ENCODE measurements at places on chromosomes 7 and 10. TPM values are rescaled to one million over a fixed set of nuclear protein-coding genes. Genes with fewer than 3 reads are reported as not detected.

TFEC gene
- total RNA-seq, result under 0.01 TPM

EGFR gene
- total RNA-seq, result 36.0 TPM

RPEL1 gene
- total RNA-seq, result 0.17 TPM

- no peaks in the 10 kb centered on the region for H3K36me3 ChIP-seq
- H3K4me1 ChIP-seq, result no peaks in the 10 kb centered on the region
- no peaks in the 10 kb centered on the region for H3K27me3 ChIP-seq
- DNase-seq, result no peak
- H3K27ac ChIP-seq, result no peak overlapping the region
Observed at GRCh38 chr7:84677117-84677732, 482.6 kb upstream of the SEMA3A start.

DNA sequence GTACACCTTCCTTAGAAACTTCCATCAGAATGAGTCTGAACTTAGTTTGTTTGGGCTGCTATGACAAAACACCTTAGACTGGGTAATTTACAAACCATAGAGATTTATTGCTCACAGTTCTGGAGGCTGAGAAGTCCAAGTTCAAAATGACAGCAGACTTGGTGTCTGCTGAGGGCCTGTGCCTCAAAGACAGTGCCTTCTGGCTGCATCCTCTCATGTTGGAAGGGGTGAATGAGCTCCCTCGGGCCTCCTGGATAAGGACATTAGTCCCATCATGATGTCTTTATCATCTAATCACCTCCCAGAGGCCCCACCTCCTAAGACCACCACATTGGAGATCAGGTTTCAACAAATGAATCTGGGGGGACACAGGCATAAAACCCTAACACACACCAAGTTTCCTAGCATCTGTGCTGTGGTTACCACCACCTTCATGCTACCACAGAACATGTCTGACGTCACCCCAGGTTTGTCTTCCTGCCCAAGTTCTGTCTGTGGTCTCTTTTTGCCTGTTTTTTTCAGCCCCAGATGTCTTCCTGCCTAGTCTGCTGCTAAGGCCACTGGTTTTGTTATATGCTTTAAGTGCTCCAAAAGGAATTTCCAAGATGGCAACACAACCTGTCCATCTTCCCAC is 150.9 kb upstream of the COBL start:
- no peaks in the 10 kb centered on the region for H3K4me1 ChIP-seq
- no peak overlapping the region for H3K4me3 ChIP-seq
- H3K36me3 ChIP-seq, result no peaks in the 10 kb centered on the region
- no peaks in the 10 kb centered on the region for H3K27me3 ChIP-seq

DNA sequence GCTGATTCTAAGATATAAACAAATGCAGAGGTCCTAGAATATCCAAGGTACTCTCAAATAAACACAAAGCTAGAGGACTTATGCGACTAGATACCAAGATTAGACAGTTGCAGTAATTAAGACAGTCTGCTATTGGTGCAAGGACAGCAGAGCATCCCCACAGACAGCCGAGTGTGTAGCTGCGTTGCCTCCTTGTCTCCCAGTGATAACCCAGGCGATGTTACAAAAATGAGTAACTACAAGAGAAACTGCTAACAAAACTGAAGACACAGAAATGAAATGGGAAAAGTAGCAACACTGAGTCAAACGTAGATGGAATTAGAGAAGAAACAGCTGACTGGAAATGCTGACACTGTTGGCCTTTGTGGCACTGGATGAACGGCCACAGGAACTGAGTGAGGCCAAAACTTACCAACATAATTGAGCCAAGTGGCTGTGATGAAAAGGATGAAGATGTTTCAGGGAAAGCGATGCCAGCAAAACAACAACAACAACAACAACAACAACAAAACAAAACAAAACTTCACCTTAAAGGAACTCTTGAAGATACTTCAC is 54.3 kb downstream of the BAIAP2L1 start:
- H3K36me3 ChIP-seq, result no peaks in the 10 kb centered on the region
- no peaks in the 10 kb centered on the region for H3K27me3 ChIP-seq
- no peak for DNase-seq
- H3K4me3 ChIP-seq, result no peak overlapping the region

DNA sequence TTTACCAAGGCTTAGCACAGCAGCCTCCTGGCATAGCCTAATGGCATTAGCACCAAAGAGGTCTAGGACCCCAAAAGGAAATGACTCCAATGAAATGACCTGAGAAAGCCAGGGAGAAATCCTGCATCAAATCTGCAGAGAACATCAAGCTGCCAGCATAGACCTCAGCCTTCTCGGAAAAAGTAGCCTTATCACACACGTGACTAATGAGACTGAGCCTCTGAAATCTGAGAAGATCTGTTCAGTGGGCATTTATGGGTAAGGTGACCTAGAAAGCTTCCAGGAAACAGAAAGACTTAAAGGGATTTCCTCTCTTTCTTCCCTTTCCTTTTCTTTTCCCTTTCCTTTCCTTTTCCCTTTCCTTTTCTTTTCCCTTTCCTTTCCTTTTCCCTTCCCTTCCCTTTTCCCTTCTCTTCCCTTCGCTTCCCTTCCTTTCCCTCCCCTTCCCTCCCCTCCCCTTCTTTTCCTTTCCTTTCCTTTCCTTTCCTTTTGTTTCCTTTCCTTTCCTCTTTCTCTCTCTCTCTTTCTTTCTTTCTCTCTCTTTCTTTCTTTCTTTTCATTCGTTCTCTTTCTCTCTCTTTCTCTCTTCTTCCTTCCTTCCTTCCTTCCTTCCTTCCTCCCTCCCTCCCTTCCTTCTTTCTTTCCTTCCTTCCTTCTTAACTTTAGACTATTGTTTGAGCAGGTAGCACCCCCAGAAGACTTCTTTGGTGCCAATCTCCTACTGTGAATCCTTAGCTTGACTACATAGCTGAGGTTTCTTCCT is 23.1 kb upstream of the PTTG1IP2 start:
- no peaks in the 10 kb centered on the region for H3K27me3 ChIP-seq
- DNase-seq, result no peak
- no peaks in the 10 kb centered on the region for H3K4me1 ChIP-seq

- H3K4me3 ChIP-seq, result no peak overlapping the region
- DNase-seq, result no peak
- H3K4me1 ChIP-seq, result no peaks in the 10 kb centered on the region
- no peak overlapping the region for H3K27ac ChIP-seq
Observed at GRCh38 chr10:130326954-130327353, 190.8 kb downstream of the GLRX3 start.

DNA sequence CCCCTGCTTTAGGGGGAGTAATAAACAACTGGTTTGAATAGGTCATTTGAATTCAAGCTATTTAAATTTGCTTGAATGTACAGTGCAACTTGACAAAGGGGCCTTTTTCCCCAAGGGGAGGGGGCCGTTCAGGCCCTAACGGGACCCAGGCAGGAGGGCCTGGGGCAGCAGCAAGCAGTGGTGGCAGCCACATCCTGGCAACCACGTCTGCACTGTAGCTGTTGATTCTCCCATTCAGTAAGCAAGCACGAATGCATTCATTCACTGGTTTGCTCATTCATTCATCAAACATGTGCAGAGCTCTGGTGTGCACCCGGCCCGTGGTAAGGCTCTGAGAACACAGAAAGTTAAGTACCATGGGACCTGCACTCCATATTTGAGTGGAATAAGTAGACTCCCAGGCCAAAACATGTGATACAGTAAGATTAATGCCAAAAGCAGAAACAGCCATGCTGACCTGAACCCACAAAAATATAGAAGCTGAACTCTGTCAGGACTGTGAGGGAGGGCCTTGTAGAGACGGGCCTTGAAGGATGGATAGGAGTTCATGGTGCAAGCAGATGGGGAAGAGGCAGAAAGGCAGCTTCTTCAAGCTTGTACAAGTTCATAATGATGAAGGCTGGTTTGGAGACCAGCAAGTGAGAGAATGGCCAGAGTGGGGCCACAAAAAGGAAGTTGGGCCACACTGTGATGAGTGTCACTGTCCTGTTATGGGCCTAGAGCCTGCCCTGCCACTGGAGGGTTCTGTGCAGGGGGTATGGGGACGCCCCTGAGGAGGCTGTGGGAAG is 29.3 kb upstream of the C10orf53 start:
- no peak overlapping the region for H3K27ac ChIP-seq
- H3K4me3 ChIP-seq, result no peak overlapping the region
- H3K4me1 ChIP-seq, result no peaks in the 10 kb centered on the region
- DNase-seq, result no peak
- H3K27me3 ChIP-seq, result no peaks in the 10 kb centered on the region
- H3K36me3 ChIP-seq, result no peaks in the 10 kb centered on the region

GRCh38 chr10:121355161-121355560 is 243.1 kb downstream of the FGFR2 start:
- H3K4me3 ChIP-seq, result no peak overlapping the region
- H3K36me3 ChIP-seq, result no peaks in the 10 kb centered on the region
- H3K27ac ChIP-seq, result no peak overlapping the region
- DNase-seq, result no peak
- no peaks in the 10 kb centered on the region for H3K4me1 ChIP-seq

DNA sequence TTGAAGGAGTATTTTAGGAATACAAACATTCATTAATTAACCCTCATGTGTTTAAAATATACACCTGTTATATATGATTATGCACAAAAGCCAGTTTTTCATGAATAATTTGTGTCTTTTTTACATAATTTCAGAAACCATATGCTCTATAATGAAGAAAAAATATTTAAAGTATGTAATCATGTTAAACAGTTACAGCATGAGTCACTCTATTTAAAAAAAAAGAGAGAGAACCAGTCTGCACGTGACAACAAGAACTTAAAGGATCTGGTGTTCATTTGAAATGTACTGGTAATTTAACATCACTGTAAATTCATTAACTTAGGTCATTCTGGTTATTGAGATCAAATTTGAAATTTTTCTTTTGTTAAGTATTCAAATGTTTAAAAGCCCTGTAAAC is 228.5 kb downstream of the CACNB2 start:
- H3K4me3 ChIP-seq, result no peak overlapping the region
- no peaks in the 10 kb centered on the region for H3K4me1 ChIP-seq
- no peaks in the 10 kb centered on the region for H3K27me3 ChIP-seq
- no peaks in the 10 kb centered on the region for H3K36me3 ChIP-seq
- peak; percentile 41 for DNase-seq

DNA sequence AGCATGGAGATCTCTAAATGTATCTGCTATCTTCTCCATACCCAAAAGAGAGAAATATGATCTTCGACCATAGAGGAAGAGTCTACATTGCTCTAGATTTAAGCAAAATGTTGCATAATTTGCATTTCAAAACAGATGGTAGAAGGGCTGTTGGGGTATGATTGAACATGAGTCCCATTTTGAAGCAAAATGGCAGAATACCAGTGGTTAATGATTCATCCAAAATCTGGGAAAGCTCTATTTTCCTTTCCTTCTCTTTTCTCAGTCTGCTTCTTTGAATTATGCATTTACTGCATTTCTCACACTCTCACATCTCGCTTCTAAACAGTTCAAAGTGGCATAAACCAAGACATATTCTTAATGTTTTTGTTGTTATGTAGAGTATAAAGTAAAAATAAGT is 178.5 kb downstream of the MACC1 start:
- DNase-seq, result no peak
- no peak overlapping the region for H3K4me3 ChIP-seq
- no peaks in the 10 kb centered on the region for H3K27me3 ChIP-seq
- no peak overlapping the region for H3K27ac ChIP-seq
- no peaks in the 10 kb centered on the region for H3K36me3 ChIP-seq

DNA sequence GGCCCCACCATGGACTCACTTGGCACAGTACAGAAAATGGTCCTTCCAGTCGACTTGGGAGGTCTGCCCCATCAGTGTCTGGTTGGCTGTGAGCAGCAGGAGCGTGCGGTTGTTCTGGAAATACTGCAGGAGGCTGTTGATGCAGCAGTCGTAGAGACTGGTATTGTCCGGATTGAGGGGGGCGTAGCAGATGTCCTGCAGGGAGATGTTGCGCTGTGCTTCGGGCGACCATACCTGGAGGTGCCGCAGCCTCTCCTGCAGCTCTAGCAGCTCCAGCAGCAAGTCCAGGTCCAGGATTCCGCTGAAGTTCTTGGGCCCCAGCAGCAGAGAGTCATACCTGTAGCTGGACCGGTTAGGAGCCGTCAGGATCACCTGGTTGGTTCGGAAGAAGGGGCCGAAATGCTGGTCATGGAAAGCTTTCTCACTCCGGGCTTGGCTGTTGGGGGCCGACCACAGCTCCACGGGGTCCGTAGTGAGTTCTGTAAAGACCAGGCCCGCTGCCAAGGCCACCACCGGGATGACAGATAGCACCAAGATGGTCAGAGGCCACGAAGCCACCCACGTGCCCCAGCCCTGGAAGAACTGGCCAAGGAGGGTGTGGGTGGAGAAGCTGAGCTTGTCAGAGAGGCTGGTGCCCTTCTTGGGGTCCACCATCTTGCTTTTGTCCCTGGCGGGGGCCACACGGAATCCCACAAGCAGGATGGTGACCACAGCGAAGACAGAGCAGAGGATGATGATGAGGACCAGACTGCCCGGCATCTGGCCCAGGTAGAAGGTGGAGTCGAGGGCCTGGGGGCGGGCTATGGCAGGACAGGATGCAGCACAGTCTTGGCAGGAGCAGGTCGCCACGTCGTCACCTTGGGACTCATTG is 2.1 kb downstream of the NPC1L1 start:
- no peaks in the 10 kb centered on the region for H3K36me3 ChIP-seq
- DNase-seq, result no peak
- no peak overlapping the region for H3K27ac ChIP-seq
- H3K4me3 ChIP-seq, result no peak overlapping the region
- peaks cover 5% of the 10 kb centered on the region for H3K4me1 ChIP-seq
- no peaks in the 10 kb centered on the region for H3K27me3 ChIP-seq

DNA sequence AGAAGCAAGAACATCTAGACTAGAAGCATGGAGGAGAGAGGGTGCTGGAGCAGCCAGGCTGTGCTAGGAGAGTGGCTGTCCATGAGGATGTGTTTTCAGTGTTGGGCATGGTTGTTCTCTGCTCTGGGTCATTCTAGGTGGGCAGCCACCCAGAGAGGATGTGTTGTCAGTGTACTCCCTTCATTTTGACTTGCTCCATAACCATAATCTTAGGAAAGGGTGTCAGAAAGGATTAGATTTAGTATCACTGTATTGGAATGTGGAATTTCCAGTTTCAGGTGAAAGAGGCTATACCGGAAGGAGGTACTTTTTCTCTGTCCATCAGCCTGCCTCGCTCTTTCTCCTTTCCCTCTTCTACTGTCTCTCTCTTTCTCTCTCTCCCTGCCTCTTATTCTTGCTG is 474.5 kb upstream of the PODXL start:
- no peak for DNase-seq
- peaks cover 3% of the 10 kb centered on the region for H3K27me3 ChIP-seq
- H3K36me3 ChIP-seq, result no peaks in the 10 kb centered on the region
- H3K27ac ChIP-seq, result no peak overlapping the region
- no peak overlapping the region for H3K4me3 ChIP-seq
- no peaks in the 10 kb centered on the region for H3K4me1 ChIP-seq

DNA sequence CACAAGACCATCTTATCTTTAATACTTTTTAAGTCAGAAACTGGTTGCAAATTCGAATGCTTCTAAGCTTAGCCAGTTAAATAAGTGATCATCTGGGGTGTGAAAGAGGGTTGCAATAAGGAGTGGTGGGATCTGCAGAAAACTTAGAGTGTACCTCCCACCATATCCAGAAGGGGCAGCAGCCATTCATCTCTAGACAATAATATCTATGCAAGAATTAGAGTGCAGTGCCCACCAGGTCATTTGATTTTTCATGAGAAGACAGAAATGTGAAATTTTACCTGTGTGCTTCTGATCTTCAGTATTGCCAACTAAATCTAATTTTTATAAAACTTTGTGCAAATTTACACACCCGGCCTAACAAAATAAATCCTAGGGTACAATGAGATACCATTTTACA is 127.2 kb upstream of the SP4 start:
- H3K36me3 ChIP-seq, result no peaks in the 10 kb centered on the region
- H3K27me3 ChIP-seq, result no peaks in the 10 kb centered on the region
- H3K4me1 ChIP-seq, result no peaks in the 10 kb centered on the region
- H3K4me3 ChIP-seq, result no peak overlapping the region
- DNase-seq, result no peak
